Activated T-cell treated with anti-CD3 and anti-CD28 coated beads for 48 hours (primary cell): ENCODE measurements at places on chromosomes 4 and X.

DNA sequence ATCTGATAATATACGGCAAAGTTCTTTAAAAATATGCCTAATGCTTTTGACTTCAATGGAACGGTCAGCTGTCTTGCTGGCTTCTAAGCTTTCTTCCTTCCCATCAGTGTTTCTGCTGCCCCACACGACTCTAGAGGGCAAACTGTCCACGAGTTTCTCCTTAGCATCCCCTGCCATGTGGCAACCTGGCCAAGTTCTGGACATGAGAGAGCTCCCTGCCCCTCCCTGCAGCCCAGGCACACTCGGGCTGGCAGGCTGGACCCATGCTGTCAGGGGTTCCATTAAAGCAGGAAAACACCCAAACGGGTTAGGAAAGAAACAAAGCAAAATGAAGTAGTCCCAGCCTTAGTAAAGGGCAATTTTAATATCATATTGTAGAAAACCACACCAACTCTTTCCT lies 38.8 kb downstream of the KDR start:
- no peak for DNase-seq

DNA sequence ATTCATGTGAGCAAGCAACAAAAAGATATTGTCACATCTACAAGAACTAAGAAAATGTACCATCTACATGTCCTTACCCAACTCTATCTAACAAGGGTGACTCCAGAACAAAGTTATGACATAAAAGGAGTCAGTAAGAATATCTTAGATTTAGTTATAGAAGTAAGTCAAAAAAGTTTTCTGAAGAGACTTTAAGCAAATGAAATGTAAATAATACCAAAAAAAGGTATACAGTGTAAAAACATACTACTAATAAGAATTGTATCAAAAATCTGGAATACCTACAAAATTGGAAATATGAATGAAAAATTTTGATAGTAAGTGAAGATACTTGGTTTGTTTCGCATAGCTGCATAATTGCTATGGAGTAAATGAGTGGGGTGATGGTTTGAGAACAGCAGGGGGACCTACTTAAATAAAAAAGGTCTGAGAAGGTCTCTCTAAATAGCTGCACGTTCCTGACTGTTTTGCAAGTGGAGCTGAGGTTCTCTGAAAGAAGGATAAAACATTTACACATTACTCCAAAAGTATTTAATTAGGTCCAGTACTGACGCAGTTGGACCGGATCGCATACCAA lies 51.0 kb upstream of the ENPP6 start:
- no peak for DNase-seq

DNA sequence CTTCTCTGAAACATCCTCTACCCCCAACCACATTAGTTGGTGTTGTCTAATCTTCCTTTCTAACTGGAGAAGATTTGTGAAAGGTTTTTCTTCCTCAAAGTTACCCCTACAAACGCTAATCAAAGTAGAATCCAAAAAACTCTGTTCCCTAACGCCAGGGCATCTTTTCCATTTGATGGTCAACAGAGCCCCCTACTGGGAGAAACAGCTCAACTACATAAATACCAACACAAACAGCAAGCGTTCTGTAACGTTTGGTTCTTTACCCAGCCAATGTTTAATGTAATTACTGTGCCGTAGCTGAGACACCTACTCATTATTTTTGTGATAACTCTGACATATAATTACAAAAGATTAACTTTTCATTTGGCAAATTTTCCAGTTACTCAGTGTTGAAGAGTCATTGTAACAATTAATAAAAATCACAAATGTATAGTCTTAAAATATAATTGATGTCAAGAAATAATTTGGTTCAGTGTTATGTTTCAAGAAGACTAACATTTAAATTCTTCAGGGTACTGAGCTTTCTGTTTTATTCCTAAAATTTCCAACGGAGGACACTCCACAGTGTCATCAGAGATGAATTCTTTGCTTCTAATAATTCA lies 94.9 kb upstream of the TBC1D9 start:
- no peak for DNase-seq

DNA sequence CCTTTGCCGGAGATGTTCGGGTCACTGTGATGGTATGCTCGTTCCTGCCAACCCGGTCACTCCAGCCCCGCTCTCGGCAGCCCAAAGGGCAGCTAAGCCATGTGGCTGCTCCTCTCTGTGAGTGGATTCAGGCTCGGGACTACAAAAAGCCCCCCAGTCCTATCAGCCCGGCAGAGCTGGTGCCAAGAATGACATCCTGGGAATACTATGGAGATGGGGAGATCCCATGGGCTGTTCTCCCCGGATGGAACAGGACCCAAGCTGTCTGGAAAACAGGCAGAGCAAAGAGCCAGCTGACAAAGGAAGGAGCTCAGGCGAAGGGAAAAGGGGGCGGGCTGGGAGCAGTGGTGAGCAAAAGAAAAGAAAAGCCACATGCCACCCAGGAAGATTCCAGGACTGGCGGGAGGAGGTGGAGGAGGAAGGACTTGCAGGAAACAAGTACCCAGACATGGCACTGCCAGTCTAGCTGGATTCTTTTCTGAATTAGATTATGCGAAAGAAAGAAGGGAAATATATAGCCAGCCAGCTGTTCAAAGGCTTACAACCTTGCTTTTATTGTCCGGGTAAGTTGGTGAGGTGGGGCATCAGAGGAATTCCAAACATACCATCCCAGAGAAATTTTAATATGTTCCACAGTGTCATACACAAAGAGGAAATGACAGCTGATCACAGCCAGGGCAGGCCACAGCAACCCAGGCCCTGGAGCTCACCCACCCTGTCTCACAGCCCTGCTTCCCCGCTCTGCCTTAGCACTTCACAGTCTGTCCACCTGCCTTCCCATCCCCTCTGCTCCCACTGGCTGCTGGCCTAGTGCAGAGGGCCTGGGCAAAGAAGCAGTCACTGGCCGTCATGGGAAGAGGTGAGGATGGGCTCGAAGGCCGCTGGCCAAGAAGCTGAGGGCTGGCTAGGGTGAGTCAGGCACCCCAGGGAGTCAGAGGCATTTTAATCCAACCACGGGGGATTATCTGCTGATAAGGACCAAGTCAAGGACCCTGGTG lies 3.4 kb downstream of the NDP start:
- no peak for DNase-seq

DNA sequence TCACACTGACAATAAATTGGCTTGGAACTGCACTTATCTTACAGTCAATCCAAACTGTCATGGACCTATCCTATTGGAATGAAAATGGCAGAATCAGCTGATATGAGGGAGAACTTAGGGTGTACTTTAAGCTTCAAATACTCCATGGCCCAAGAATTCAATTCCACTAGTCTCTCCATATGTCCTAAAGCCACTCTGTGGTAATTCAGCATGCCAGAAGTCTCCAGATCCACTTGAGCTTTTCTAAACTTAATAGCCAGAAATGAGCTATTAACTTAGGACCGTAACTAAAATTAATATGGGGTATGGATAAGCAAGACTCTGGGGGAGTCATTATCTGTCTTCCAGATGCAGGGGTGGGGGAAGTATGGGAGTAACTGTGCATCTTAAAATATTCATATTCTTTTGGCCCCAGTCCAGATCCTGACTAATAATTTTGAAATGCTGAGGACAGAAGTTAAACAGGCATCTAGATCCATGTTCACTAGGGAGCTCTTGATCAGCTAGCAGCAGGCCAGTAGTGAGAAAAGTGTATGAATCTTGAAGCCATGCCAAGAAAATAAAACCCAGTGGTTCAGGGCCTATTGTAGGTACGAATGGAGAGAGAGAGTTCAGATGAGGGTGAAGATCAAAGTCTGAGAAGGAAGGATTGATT lies 167.6 kb downstream of the DKK2 start:
- DNase-seq = no peak

DNA sequence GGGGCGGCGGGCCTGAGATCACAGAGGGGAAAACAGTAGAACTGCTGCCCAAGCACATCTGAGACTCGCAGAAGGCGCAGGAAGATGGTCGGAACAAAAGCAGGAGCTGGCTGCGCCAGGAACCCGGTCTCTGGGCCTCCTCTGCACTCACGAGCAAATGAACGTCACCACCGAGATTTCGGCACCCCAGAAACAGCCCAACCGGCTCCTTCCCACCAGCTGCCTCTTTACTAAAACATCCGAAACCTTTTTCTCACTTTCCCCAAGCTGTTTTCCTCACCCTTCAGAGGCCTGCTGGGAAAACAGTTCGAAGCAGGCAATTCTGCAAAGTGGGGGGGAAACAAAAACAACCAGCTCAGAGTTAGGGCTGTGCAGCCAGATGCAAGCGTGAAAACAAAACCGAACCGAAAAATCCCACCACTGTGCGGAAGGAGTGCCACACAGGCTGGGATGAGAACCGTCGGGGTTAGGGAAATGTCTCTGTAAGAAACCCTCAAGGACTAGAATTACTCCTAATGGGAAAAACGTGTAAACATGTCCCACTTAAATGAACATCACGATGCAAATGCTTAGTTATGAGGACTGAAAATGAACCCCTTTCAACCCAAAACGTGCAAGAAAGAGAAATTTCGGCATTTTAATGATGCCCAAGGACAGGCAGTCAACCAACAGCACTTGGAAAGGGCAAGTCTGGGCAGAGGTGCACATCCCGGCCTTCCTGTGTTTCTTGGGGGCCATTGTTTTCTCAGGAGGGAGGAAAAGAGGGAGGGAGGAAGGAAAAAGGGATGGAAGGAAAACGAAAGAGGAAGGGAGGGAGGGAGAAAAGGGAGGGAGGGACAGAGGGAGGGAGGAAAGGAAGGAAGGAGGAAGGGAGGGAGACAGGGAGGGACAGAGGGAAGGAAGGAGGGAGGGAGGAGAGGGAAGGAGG lies 15.8 kb downstream of the DHRSX start:
- DNase-seq = no peak
